ENCODE measurements at places on chromosomes 11 and 22. TPM values are rescaled to one million over a fixed set of nuclear protein-coding genes. Genes with fewer than 3 reads are reported as not detected.

DNA sequence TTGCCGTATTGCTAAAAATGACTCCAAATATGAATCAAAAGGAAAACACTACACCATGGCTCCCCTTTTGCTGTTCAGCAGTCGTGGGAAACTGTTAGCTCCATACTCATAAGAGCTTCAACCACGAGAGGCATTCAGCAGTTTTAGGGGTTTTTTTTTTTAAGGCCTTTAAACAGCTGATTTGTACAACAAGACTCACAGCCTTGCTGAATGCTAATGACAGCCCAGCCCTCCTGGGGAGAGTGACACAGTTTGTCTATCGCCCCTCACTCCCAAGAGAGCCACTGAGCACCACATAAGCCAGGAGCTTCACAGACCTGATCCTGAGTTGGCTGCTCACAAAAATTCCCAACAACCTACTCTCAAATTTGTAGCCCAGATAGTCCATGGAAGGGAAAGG is 32.4 kb downstream of the GALNT18 start:
- no peak for DNase-seq
- no peak overlapping the region for H3K4me3 ChIP-seq
- H3K36me3 ChIP-seq, result no peaks in the 10 kb centered on the region
- H3K4me1 ChIP-seq, result peaks cover 24% of the 10 kb centered on the region
- H3K27ac ChIP-seq, result no peak overlapping the region

DNA sequence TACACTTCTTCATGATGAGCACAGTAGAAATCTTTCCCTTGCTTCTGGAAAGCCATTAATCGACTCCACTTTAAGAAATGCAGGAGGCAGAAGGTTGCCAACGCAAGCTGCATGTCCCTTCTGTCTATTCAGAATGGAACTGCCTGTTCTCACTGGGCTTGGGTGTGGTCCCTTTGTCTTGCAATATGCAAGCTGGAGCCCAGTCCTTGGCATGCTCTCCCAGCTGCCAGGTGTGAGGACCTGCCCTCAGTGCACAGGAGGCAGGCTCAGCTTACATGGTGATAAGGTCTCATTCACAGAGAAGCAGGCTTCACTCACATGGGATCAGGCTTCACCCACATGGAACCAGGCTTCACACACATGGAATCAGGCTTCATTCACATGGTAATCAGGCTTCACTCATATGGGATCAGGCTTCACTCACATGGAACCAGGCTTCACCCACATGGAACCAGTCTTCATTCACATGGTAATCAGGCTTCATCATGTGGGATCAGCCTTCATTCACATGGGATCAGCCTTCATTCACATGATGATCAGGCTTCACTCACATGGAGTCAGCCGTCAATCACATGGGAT is 59.2 kb upstream of the USP47 start:
- no peaks in the 10 kb centered on the region for H3K4me1 ChIP-seq
- no peaks in the 10 kb centered on the region for H3K36me3 ChIP-seq
- H3K4me3 ChIP-seq, result no peak overlapping the region
- H3K27ac ChIP-seq, result no peak overlapping the region

BTBD18 gene
- not detected for polyA plus RNA-seq

MAPK8IP2 gene
- polyA plus RNA-seq, result 0.06 TPM

DNA sequence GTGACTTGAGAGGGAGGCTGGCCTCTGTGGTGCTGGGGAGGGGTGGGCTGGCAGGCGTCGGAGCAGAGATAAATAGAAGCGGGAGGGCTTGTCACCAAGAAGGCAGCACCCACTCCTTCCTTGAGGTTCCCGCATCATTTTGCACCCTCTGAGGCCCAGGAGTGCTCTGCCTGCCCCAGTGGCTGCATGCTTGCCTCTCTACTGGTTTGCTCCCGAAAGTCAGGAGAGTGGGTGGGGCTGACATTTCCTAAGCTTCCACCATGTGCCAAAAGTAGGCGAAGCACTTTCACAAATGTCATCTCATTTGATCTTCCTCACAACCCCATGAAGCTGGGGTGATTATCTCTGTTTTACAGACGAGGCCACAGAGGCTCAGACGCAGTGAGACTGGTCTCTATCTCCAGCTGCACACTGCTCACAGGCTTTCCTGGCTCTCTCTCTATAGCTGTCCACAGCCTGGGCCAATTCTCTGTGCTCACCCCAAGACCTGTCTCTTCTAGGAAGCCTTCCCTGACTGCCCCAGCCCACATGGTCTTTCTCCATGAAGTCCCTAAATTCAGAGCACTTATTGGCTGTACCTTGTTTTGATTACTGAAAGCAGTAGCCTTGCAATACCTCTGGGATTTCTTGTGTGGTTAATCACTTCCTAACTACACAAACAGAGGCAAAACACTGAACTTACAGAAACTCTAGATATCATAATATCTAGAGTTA is 2.6 kb upstream of the UCP3 start:
- H3K4me3 ChIP-seq, result no peak overlapping the region
- H3K27ac ChIP-seq, result no peak overlapping the region
- DNase-seq, result peak; percentile 55
- H3K36me3 ChIP-seq, result no peaks in the 10 kb centered on the region
- H3K27me3 ChIP-seq, result no peaks in the 10 kb centered on the region

GRCh38 chr11:73940801-73941570 is 9.8 kb upstream of the DNAJB13 start:
- no peak for DNase-seq
- H3K27me3 ChIP-seq, result no peaks in the 10 kb centered on the region
- H3K4me1 ChIP-seq, result no peaks in the 10 kb centered on the region
- no peaks in the 10 kb centered on the region for H3K36me3 ChIP-seq

GRCh38 chr22:22099194-22099486 is 116.6 kb upstream of the TOP3B start:
- no peak for DNase-seq
- no peaks in the 10 kb centered on the region for H3K4me1 ChIP-seq
- H3K4me3 ChIP-seq, result no peak overlapping the region

DLG2 gene
- polyA plus RNA-seq, result 1.2 TPM

DDI1 gene
- polyA plus RNA-seq, result not detected

- peaks cover 3% of the 10 kb centered on the region for H3K27me3 ChIP-seq
- H3K27ac ChIP-seq, result no peak overlapping the region
- no peak for DNase-seq
- no peak overlapping the region for H3K4me3 ChIP-seq
Measured at GRCh38 chr22:22833059-22833458, 54.6 kb upstream of the IGLL5 start.

GRCh38 chr11:115712296-115712695 is 208.1 kb upstream of the CADM1 start:
- no peaks in the 10 kb centered on the region for H3K36me3 ChIP-seq
- no peaks in the 10 kb centered on the region for H3K27me3 ChIP-seq
- H3K4me1 ChIP-seq, result no peaks in the 10 kb centered on the region
- no peak overlapping the region for H3K27ac ChIP-seq

DNA sequence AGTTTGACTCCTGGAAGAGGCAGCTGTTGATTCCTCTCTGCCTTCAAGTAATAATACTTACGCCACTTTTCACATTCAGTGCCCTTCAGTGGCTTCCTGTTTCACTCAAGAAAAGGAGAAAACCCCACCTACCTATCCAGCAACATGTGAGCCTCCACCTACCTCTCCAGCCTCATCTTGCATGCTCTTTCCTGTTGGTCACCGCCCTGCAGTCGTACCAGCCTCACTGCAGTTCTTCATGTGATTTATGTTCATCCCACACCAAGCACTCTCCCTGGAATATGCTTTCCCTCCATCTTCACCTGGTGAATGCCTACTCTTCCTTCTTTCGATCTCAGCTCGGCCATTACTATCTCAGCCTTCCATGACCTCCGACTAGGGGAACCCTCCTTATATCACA is 21.8 kb upstream of the YWHAH start:
- no peaks in the 10 kb centered on the region for H3K27me3 ChIP-seq
- H3K36me3 ChIP-seq, result no peaks in the 10 kb centered on the region
- H3K4me3 ChIP-seq, result no peak overlapping the region
- no peak overlapping the region for H3K27ac ChIP-seq
- no peak for DNase-seq
- H3K4me1 ChIP-seq, result no peaks in the 10 kb centered on the region

DNA sequence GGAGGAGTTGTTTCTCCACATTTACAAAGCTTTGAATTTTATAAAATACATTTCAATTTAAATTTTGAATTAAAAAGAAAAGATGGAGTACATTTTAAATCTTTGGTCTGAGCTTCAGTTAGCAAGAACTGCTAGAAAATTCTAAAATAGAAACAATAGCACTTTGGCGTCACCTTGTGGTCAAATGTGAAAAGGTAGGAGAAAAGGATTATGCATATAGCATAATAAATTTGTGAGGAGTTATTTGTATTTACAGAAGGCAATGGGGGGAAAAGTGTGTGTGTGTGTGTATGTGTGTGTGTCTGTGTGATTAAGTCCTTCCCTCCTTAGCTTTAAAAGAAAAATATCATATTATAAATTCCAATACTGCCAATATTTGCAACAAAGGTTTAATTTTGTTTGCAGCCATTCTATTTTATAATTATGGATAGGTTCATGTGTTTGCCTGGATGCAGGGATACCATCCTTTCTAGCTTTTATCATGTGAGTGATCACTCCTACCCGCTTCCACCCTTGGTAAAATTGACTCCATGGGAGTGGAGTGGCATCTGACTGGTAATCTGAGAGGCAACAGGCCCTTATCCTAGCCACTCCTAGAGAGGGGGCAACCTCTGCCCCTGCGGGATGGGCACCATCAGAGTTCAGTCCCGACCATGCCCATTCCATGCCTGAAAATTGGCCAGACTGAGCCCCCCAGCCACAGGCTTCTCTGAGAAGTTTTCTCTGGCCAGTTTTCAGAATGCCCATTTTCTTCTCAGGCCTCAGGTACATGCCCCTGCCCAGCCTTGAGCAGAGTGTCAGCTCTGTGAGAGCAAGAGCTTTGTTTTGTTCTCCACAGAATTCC is 13.6 kb upstream of the LGR4 start:
- DNase-seq, result peak; percentile 67
- H3K4me3 ChIP-seq, result no peak overlapping the region
- H3K27ac ChIP-seq, result no peak overlapping the region
- peaks cover 4% of the 10 kb centered on the region for H3K4me1 ChIP-seq
- H3K27me3 ChIP-seq, result no peaks in the 10 kb centered on the region

DNA sequence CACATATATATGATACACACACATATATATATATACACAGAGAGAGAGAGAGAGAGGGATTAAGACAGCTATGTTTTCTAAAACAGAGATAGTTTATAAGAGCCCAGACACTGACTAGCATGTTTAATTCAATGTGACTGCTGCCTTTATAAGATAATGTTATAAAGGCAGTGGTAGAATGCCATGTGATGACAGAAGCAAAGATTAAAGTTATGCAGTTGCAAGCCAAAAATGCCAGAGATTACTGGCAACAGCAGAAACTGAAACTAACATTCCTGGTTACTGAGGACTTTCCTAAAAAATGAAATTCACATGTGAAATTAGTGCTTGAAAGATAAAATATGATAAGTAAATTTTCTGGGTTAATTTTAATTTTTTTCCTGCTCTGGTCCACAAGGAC is 1888.9 kb downstream of the LRRC4C start:
- H3K36me3 ChIP-seq, result no peaks in the 10 kb centered on the region
- no peaks in the 10 kb centered on the region for H3K4me1 ChIP-seq
- H3K27ac ChIP-seq, result no peak overlapping the region
- no peaks in the 10 kb centered on the region for H3K27me3 ChIP-seq

NCAM1 gene
- 1.5 TPM for polyA plus RNA-seq

DNA sequence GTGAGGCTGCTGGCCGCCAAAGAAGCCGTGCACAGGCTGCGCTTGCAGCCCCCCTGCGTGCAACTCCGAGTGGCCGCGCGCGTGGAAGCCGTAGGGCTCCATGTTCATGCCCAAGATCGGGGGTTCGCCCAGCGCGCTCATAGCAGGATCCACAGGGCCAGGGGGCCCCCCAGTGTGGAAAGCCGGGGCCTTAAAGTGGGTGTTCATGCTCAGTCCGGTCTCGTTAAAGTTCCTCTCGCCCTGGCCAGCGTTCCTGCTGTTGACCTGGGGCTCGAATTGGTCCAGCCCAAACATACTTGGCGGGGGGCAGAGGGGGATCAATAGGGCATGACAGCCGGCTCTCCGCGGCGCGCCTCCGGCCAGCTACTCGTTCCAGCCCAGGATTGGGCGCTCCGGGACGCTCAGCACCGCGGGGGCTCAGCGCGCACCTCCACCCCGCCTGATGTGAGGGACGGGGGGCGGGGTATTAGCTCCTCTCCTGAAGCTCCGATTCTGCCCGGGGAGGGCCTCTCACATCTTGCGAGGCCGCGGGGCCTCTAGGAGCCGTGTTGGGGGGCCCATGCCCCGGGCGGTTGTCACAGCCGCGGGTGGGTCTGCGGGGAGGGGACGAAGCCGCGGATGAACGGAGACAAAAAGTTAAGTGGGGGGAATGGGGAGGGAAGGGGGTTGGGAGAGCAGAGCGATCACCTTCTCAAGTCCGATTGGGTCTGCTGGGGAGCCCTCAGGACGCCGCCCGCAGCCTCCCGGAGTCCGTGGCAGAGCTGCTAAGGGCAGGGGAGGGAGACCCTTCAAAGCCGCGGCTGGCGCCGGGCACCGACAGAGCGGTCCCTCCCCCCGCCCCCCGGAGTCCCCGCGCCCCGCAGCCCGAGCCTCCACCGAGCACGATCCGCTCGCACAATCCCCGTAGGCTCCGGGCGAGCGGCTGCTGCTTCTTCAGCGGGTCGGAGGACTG is 1.0 kb downstream of the MN1 start:
- H3K36me3 ChIP-seq, result no peaks in the 10 kb centered on the region
- no peaks in the 10 kb centered on the region for H3K27me3 ChIP-seq

GRCh38 chr11:6602096-6602940 is 1.1 kb downstream of the RRP8 start:
- peak; percentile 44 for DNase-seq
- H3K27ac ChIP-seq, result 0 out of 2 replicates have a peak overlapping the region, but pooled peaks have one; percentile 5
- H3K4me3 ChIP-seq, result peak overlapping the region; percentile 96

DNA sequence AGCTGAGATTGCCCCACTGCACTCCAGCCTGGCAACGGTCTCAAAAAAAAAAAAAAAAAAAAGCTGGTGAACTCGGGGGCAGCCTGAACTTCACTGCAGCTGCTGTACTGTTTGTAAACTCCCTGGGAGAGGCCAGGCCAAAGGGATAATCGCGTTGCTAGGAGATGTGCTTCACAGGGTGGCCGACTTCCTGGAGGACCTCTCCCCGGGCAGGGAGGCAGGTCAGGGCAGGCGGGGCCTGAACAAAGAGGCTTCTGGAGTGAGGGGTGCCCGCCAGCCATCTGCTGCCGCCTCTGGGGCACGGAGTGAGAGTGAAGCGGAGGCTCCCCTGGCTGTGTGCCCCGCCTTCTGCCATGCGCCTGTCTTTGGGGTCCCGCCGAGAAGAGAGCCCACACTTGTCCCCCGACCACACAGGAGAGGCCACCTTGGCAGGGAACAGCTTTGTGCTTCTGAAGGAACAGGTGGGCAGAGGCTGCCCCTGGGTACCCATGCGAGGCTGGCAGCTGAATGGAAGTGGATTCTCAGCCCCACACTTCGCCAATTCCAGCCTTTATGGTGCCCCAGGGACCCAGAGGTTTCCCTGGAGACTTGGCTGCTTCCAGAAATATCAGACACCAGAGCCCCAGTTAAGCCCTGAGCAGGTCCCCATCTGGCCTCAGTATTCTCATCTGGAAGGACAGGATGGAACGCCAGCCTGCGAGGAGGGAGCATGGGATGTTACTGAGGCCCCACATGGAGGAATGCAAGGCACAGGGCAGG is 29.6 kb downstream of the TMEM184B start:
- no peak overlapping the region for H3K27ac ChIP-seq
- DNase-seq, result no peak
- H3K4me3 ChIP-seq, result no peak overlapping the region
- H3K36me3 ChIP-seq, result peaks cover 11% of the 10 kb centered on the region
- peaks cover 30% of the 10 kb centered on the region for H3K4me1 ChIP-seq

All from GM23248 (cell line).